CD4-positive, alpha-beta T cell treated with Interleukin-2 at 100 ng/mL for 4 hours (primary cell): ENCODE measurements at places on chromosomes 6 and 20.

DNA sequence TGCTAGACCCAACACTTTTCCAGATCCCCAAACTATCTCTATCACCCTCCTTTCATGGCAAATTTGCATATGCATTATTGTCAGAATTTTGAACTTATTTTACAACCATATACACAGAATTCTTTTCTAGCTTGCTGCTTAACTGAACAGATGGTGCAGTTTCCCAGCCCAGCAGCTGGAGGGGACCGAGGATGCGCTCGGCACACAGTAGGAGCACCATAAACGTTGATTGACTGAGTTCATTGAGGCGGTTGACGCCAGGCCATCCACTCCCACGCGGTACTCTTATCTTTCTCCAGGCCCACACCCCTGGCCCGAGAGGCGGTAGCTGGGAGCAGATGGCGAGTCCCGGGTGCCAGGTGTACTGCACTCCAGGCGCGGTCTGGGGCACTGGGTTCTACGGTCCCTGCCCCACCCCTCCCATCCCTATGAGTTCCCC is 6.8 kb upstream of the SOX4 start:
- DNase-seq = no peak

DNA sequence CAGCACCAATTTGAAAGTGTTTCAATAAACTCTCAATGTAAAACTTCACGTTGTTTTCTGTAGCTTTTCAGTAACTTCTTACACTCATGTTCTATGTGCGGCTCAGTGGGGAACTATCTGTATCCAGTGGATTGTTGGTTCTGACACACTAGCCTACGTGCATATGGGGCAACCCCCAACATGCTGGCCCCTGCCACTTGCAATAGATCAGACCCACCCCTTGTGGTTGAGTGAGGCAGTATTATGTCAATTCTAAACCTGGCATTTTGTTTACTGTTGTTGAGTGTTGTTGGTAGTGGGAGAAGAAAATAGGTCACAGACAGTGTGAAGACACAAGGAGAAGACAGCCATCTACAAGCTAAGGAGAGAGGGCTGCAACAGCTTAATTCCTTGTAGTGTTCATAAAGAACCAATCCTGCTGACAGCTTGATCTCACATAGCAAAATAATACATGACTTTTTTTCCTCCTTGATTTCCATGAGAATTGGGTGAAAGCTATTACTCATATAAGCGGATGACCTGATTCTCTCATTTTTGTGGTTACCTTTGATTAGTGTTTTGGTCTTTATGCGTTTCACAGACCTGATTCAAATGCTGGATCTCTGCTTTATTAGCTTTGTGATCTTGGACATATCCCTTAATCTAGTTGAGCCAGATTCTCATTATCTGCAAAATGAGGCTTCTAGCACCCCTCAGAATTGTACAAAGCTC is 320.4 kb downstream of the LAMA2 start:
- no peak for DNase-seq

DNA sequence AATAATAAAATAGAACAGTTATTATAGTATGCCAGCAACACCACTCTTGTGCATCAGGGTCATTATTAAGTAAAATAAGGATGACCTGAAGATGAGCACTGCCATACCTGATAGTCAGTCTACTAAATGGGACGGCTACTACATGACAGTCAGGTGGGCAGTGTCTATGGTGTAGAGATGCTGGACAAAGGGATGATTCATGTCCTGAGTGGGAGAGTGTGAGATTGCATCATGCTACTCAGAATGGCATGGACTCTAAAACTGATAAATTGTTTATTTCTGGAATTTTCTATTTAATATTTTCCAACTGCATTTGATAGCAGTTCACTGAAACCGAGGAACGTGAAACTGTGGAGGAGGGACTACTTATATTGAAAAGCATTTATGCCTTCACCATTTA is 38.8 kb downstream of the SNX9 start:
- no peak for DNase-seq

GRCh38 chr20:57309544-57310115 is 20.0 kb upstream of the SPO11 start:
- DNase-seq = no peak

GRCh38 chr6:138334000-138334399 is 43.7 kb upstream of the SMIM28 start:
- DNase-seq = no peak

GRCh38 chr6:29814379-29815117 is 13.1 kb upstream of the HLA-G start:
- no peak for DNase-seq

- no peak for DNase-seq
Measured at GRCh38 chr20:33277471-33278441, 5.3 kb upstream of the BPIFB1 start.
